ENCODE measurements at places on chromosomes 2 and 18.

- no peak for DNase-seq
Observed at GRCh38 chr2:109372171-109372568, 241.6 kb downstream of the SEPTIN10 start.

DNA sequence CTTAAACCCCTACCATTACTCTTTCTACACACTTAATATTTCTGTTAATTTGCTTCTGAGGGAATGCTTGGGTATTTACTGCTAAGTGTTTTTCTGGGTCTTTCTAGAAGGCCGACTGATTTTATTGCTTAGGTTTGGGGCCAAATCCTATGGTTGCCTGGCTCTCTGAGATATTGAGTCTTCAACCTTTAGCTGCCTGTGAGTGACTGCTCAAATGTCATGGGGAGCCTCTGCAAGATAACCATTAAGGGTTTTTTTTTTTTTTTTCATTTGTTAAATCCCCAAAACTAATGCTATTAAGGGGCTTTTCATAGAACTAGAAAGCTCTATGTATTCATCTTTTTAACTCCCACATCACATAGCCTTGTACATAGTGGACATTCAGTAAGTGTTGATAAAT lies 5.0 kb downstream of the OSBPL6 start:
- DNase-seq, result no peak

DNA sequence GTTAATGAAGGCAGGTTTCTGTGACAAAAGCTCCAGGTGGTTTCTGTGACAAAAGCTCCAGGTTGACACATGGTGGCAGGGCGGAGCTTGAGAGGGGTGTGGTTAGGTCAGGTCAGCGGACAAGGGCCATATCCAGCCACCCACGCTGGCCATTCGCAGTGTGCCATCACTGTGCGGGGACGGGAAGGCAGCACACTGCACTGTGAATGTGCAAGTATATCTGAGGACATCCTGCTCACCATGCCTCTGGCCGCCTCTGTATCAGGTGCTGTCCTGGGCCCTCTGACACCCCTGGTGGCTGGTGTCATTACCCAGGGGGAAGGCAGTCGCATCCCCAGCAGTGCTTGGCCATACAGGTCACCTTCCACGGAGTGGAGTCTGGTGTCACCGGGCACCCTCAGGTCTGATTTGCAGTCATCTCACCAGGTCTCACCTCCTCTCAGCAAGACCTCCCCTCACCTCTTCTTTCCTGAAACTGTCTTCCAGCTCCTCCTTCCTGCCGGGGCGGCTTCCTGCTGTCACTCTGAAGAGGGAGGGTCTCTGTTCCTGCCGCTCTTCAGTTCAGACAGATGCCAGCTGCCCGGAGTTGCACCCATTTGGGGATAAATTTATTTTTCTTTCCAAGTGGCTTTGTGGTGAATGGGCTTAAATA lies 34.9 kb downstream of the CTIF start:
- no peak for DNase-seq

DNA sequence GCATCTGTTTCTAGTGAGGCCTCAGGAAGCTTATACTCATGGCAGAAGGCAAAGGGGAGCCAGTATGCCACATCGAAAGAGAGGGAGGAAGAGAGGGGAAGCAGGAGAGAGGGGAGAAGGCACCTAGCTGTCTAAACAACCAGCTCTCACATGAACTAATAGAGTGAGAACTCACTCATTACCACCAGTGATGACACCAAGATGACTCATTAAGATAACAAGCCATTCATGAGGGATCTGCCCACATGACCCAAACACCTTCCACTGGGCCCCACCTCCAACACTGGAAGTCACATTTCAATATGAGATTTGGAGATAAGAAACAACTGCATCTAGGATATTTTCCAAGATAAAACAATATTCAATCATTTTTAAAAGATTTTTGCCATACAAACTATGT lies 753.9 kb upstream of the ZEB2 start:
- DNase-seq, result no peak

DNA sequence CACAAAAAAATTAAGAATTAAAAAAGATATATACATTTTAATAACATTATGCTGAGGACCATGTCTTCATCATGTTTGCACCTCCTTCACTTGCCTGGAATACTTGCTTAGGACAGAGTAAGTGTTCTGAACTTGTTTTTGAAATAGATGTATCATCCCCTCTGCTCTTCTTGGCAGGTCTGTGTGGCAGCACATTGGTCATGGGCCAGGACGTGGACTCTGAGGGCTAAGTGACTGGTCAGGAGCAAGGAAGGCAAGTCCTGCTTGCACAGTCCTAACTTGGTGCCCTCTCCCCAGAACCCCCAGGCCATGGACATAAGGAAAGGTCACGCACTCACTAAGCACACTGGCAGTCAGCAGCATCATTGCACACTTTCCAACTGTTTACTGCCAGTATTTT lies 95.8 kb downstream of the PTPRM start:
- DNase-seq, result no peak

DNA sequence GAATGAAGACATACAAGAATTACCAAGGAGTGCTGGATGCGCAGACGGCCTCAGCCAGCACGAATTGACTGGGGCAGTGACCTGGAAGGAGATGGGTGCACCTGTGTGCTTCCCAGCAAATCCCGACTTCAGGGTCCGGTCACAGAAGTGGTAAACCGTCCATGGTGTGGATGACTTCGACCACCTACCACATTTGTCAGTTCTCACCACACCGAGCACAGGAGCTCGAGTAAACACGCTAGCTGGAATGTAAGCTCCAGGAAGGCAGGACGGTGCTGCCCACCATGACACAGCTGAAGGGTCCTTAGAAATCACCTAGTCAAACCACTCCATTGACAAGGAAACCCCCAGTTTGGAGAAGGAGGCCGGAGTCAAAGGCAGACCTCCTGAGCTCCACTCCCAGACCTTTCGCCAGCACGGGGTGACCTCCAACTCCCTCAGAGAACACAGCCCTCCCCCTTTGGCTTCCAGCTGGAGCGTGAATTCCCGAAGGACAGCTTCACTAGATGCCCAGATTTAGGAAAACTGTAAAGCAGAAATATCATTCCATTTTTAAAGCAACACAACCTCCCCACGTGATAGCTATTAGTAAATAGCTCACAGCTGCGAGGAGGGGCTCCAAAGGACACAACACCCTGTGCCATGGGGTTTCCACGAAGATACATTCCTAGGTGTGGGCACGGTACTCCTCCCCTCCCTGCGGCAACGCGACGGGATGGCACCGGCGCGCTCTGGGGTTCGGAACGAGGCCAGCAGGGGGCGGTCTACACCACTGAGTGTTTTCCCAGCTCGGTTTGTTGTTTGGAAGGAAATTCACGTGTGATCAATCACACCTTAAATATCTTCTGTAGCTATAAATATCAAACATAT lies 34.1 kb upstream of the GNAL start:
- DNase-seq, result peak; percentile 84
